ENCODE measurements at places on chromosomes 12 and 14.

- DNase-seq = peak; percentile 80
Observed at GRCh38 chr12:54958048-54958658, 26.4 kb downstream of the TESPA1 start.

DNA sequence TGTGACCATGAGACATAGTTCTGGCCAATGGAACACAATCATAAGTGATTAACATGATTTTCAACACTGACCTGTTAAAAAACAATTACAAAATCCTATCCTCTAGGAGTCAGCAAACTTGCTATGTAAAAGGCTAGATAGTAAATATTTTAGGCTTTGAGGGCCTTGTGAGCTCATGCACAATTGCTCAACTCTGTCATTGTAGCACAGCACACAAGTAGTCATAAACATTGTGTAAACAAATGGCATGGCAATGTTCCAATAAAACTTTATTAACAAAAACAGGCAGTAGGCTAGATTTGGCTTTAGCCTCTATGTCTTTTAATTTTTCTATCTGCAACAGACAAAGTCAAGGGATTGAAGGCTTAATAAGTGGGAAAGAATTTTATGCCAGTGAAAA, 350.7 kb downstream of the C12orf50 start:
- DNase-seq = no peak

- no peak for DNase-seq
Observed at GRCh38 chr12:77401770-77402081, 336.4 kb upstream of the E2F7 start.

- DNase-seq = peak; percentile 82
Observed at GRCh38 chr12:52005903-52006703, 643 bp upstream of the TAMALIN start.

DNA sequence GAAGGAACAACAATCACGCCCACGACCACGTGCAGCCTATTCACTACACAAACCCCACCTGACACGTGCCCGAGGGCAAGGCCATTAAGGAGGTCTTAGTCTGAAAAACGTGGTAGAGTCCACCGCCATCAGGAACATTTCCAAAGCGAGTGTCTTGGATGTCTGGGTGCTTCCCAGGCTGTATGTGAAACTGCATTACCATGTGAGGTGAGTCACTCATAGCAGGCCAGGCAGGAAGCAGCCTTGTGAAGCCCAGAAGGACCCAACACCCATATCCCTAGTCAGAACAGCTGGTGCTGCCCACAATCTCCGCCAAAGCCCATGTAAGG, 3.3 kb upstream of the KRT79 start:
- DNase-seq = peak; percentile 98

GRCh38 chr14:74444866-74445265, 18.9 kb upstream of the SYNDIG1L start:
- DNase-seq = no peak

GRCh38 chr14:102668291-102668873, 75.9 kb downstream of the RCOR1 start:
- DNase-seq = no peak

- no peak for DNase-seq
Observed at GRCh38 chr14:30657606-30658163, 35.6 kb downstream of the SCFD1 start.

DNA sequence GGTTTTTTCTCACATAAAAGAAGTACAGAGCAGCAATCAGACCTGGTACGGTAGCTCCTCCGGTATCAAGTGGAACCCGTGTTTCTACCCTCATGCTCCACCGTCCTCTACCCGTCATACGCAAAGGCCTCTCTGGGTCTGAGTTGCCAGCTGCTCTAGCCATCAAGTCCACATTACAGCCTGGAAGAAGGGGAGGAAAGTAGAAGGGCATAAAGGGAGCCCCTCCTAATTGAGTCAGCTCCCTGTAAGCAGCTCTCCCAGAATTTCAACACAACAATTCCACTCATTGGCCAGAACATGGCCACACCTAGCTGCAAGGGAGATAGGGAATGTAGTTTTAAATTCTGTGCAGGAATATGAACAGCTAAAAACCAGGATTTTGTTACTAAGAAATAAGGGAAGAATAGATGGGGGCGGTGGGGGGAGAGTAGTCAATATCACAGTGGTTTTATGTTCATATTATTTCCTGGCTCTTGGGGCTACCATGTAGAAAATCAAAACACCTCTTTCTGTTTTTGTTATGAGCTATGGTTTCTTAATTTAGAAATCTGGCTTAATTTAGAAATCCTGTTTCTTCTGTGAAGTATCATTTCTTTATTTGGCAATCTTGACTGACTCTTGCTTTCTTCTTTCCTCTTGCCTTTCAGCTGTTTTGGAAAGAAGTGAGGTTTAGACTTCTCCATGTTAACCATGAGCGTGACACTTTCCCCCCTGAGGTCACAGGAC, 103.9 kb downstream of the AKAP6 start:
- DNase-seq = no peak

GRCh38 chr12:57216014-57216911, at the start of gene NXPH4:
Gene NXPH4, plus strand, starts transcription at chr12:57216794. Its CDS starts 176 bp downstream, at chr12:57216970.
- peak; percentile 95 for DNase-seq

GRCh38 chr12:117143008-117143532, 43.9 kb upstream of the TESC start:
- DNase-seq = no peak

GRCh38 chr12:41514021-41514777, 326.1 kb downstream of the PDZRN4 start:
- no peak for DNase-seq

- peak; percentile 91 for DNase-seq
Observed at GRCh38 chr12:109428037-109428629, 49.0 kb downstream of the KCTD10 start.

DNA sequence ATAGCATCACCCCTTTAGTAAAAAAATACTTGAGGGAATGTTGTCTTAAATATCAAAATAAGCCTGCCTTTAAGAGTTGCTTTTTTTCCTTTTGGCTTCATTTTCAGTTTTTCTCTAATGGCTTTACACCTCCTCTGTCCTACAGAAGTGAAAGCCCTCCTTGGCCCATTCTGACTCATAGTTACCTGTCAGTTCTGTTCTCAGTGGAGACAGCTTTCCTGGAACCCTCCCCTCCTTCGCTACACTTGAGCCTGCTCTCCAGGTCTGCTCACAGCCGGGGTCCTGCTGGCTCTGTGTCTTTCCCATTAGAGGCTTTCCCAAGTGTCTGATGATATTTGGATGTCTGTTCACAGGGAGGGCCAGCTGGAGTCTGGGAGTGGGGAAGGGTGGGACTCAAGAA, 84.0 kb downstream of the PELI2 start:
- DNase-seq = no peak

- DNase-seq = peak; percentile 82
Observed at GRCh38 chr14:103296007-103296406, 38.0 kb upstream of the EIF5 start.

DNA sequence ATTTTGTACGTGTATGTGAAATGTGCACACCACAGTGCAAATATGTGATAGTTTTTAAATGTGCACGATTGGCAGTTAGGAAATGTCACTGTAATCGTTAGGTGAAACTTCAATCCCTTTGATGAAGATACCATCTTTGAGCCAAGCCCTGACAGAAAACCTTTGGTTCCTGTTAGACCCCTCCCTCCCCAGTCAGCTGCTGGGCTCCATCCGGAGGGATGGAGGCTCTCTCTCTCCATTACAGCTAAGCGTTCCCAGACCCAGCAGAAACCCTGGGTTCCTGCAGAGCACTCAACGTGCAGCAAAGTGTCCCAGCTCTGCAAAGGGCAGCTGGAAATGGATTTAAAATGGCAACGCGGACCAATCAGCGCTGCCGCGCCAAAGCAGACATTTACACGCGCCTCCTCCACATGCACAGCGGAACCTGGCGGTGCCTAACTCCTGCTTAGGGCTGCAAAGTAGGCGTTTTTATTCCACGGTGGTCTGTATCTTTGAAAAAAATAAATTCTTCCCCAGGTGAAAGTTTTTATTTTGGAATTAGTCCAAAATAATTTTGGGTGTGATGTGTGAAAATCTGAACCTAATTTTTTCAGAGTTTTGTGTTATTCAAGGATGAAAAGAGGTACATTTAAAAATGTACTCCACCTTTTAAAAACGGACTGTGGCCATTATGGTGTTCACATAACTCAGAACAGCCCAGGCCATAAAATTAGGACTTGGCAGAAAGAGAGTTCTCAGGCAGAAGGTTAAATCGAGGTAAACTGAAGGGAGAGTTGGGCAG, 1.4 kb upstream of the HMGA2 start:
- DNase-seq = peak; percentile 91

GRCh38 chr12:50201987-50202521, 34.9 kb upstream of the CERS5 start:
- peak; percentile 66 for DNase-seq

DNA sequence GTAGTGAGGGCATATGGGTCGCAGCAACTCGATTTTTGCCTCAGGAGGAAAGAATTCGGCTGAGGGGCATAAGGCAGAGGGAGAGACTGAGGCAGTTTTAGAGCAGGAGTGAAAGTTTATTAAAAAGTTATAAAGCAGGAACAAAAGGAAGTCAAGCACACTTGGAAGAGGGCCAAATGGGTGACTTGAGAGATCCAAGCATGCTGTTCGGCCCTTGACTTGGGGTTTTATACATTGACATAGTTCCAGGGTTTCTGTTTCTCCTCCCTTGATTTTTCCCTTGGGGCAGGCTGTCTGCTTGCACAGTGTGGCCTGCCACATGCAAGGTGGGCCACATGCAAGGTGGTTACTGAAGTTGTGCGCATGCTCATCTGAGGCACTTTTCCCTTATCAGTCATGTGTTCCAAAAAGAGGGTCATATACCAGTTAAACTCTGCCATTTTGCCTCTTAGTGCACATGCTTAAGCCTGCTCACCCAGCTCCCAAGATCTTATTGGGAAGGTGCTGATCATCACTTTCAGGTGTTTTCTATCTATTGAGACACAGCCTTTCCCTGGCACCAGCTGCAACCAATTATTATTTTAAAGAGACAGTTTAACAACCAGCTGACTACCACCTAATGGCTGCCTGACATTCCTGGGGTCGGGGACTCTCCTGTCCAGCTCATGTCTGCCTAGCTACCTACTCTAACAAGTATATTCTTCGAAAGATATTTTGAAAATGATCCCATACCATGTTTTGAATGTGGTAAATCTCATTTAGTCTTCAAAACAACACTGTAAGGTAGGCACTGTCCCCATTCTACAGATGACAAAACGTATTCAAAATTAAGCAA, 19.9 kb downstream of the PTGER2 start:
- DNase-seq = peak; percentile 19

- no peak for DNase-seq
Observed at GRCh38 chr12:117114784-117115183, 15.6 kb upstream of the TESC start.

DNA sequence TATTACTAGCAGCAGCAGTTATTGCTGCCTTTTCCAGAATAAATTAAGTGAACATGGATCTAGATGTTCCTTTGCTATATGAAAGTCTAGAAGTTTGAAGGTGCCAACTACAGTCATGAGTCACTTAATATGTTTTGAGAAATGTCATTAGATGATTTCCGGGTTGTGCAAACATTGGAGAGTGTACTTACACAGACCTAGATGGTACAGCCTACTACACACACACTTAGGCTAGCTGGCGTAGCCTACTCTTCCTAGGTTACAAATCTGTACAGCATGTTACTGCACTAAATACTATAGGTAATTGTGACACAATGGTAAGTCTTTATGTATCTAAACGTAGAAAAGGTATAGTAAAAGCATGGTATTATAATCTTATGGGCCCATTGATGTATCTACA, 368.1 kb downstream of the PDZRN4 start:
- no peak for DNase-seq

- DNase-seq = no peak
Observed at GRCh38 chr14:75167325-75167724, 9.1 kb downstream of the TMED10 start.

DNA sequence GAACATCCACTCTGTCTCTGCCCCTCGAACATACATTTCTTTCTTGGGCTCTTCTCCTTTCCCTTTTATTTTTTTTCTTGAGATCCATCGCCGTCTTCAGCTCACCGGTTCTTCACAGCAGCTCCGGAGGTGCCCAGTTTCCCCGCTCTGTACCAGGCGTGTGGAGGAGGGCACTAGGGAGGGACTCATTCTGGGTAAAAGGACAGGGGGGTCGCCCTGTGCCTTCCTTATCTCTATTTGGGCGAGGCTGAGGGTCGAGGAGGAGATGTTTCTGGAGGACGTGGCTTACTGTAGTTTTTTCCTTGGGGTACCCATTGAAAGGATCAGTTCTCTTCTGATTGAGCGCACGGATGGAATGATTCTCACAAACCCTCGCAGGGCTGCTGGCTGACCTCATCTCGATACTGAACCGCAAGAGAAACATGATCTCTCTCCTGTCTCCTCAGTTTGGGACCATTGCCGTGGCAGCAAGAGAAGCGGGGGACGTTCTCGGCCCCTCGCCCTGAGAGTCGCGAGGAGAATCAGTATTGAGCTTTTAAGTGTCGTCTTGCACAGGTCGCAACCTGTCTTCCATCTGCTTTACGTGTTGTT, 386 bp downstream of the LIN52 start:
- DNase-seq = peak; percentile 73

- DNase-seq = peak; percentile 65
Observed at GRCh38 chr12:29039013-29039412, 110.1 kb upstream of the FAR2 start.

GRCh38 chr12:93404961-93405849, 27.5 kb downstream of the NUDT4 start:
- DNase-seq = no peak

All from osteoblast (primary cell).